ENCODE measurements at places on chromosomes 12 and 14. TPM values are rescaled to one million over a fixed set of nuclear protein-coding genes. Genes with fewer than 3 reads are reported as not detected.

DNA sequence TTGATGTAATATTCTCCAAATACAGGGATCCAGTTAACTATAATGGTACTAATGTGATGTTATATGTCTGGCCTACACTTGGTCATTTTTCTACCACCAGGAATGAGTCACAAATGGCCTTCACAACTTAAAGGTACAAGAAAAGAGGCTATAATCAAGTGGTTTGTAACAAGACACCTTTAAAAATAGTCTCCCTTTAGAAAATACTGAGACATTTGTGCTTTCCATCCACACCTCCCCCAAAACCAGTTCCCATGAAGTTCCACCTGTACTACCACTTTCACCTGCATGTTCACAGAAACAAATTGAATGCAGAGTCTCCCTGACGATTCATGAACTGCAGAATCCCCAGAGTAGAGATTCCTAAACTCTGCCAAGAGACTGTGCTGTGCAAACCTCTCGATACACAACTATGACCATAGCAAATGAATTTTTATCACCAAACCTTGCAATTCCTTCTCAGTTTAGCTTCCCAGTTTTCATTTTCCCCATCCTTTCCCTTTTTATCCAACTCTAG is 6.0 kb downstream of the BTG1 start:
- no peak for DNase-seq

DNA sequence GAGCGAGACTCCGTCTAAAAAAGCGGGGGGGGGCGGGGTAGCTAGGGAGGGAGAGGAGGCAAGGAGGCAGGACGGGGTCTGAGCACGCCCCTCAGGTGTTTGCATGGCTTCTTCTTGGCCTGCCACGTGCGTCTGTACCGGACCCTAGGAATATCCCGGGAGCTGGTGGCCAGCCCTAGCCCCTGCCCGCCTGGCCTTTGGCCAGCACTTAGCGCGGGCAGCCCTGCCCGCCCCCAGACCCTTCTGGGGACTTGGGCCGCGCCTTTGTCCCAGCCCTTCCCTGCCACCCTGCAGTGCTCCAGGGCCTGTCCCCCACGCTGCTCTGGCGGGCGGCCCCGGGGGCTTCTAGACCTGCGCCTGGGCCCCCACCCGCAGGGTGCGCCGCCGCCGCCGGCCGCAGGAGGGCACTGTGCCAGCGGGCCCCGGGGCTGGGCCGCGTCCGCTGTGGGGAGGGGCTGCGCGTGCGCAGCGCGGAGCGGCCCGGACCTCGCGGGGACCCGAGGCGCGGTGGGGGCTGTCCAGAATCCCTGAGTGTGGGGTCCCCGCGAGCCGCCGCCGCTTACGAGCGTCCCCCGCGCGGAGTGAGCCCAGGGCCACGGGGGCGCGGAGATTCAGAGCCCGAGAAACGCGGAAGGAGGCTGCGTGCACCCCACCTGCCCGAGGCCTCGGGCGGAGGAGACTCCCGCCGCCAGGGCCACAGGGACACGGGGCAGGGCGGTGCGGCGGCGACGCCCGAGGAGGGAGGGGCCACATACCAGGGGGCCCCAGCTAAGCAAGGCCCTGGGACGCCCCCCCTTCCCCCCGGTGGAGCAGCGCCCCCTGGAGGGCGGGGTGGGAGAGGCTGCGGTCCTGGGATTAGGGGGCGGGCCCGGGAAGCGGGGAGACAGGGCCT is 21.0 kb downstream of the SLC25A29 start:
- DNase-seq: peak; percentile 82

- no peak for DNase-seq
Measured at GRCh38 chr14:60736494-60736893, 1.9 kb downstream of the MNAT1 start.

DNA sequence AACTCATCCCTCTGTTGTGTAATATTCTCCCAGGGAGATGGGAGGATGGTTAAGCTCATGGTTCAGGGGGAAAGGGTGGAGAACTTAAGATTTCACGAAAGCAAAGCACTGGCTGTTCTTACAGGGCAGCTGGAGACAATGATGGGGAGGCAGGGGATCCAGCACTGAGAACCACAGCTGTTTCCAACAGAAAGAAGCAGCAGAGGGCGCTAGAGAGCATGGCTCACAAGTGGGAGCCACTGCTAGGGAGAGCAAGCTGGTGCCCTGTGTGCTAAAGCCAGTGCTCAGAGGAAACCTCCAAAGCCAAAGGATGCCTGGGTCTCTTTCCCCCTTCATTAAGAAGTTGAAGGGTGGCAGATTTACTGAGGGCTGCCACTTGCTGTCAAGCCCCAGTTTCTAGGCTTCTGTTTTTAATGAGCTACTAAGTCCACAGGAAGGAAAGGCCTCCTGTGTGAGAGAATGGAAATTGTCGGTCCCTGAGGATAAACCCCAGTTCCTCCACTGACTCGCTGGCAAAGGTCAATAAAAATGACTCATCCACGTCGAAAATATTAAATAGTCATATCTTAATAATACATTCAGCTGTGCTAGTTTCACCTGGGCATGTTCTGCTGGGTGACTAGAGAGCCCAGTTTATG is 199.7 kb downstream of the ANO2 start:
- peak; percentile 64 for DNase-seq

Gene BMP4
- not detected for total RNA-seq

GRCh38 chr14:104635717-104636116 is 31.1 kb upstream of the TMEM179 start:
- DNase-seq: no peak

Gene PPP4R4
- total RNA-seq: 1.00 TPM

Gene GPR84
- total RNA-seq: 0.18 TPM

Gene KCNJ8
- not detected for total RNA-seq

GRCh38 chr14:76057914-76058313 is 72.4 kb downstream of the IFT43 start:
- no peak for DNase-seq

Gene PRKD1
- total RNA-seq: not detected

Gene ZBTB1
- total RNA-seq: 47.5 TPM

DNA sequence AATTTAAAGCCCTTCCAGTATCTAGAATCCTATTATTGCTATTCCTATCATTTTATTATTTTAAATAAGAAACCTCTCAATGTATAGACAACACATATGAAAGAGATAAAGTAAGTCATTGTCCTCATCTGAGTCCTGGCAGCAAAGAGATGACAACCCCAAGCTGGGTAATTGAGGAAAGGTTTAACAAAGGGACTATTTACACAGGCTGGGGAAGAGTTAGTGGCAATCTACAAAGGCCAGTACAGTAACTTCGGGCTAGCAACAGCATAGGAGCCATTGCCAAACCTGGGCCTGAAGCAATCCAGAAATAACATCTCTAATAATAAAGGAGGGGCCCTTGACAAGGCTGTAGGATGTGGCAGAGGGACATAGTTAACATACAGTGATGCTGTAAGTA is 11.2 kb downstream of the PDE6H start:
- no peak for DNase-seq

Gene SLC39A5
- total RNA-seq: 1.2 TPM
